ENCODE measurements at places on chromosomes 5 and 9. TPM values are rescaled to one million over a fixed set of nuclear protein-coding genes. Genes with fewer than 3 reads are reported as not detected.

The ZNF454 gene
- 8.9 TPM for total RNA-seq

The ANXA2R gene
- 10.2 TPM for total RNA-seq

The AK6 gene
- 24.6 TPM for total RNA-seq

The OLFML2A gene
- total RNA-seq: 5.2 TPM

The RNF183 gene
- 1.9 TPM for total RNA-seq

The GDF9 gene
- 5.7 TPM for total RNA-seq

The TRPM3 gene
- total RNA-seq: 43.9 TPM

The GPR21 gene
- 3.5 TPM for total RNA-seq
